ENCODE measurements at places on chromosomes 16 and 17.

- no peak for DNase-seq
Observed at GRCh38 chr16:74451951-74452758, 30.9 kb upstream of the CLEC18B start.

DNA sequence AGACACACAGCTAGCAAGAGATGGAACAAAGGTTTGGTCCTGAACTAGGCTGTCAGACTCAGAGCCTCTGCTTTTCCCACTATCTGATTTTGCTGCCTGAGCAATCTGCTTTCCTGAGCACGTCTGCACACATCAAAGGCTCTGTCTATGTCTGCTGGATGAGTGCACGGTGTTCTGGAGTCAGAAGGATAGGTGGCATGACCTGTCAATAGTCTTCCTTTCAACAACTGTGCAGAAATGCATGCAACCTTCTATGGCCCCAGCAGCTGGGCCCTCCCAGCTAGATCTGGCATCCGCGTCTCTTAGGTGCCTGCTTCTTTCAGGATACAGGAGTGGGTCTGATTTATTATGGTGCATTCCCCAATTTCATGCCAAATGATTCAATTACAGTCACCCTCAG is 138.3 kb downstream of the UTP18 start:
- no peak for DNase-seq

GRCh38 chr17:21202512-21202911 is 11.4 kb downstream of the TMEM11 start:
- DNase-seq, result no peak

GRCh38 chr17:21162394-21162775 is 35.6 kb downstream of the DHRS7B start:
- DNase-seq, result no peak

DNA sequence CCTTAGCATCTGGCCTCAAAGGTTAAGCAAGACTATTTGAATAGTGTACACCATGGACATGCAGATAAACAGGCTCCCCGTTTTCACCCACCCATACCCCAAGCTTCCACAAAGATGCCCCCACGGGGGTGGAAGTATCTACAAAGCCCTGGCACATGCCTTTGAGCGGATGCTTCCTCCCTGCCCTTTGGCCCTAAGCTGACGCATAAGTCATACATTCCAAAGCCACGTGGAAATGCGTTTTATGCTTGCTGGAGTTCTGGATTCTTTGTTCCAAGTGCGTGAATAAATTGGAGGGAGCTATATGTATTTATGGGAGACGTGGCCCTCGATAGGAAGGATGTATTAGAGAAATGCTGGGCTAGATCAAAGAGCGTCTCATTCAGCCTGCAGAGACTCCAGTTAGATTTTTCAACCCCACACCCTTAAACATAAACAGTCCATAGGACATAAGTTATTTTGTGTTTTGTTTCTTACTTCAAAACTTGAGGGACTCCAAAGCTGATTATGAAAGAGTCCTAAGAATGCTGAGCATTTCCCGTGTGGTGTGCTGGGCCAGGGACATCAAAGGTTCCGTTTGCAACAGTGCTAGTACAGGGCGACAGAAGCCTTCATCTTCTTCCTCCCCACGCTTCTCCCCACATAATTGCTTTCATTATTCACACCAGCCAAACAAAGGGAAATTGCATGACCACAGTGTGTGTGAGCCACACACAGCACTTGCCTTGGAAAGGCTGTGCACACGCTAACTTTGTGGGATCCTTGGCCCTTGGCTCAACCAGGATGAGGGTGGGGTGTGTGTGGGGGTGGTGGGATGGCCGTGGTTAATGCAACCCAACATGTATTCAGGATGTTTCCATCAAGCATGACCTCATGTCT is 73.6 kb downstream of the WIPI1 start:
- peak; percentile 40 for DNase-seq

- no peak for DNase-seq
Observed at GRCh38 chr17:54172096-54172984, 349.6 kb downstream of the KIF2B start.

- DNase-seq, result no peak
Observed at GRCh38 chr16:86101897-86102157, 202.9 kb downstream of the IRF8 start.

GRCh38 chr17:68646626-68647526 is 45.7 kb upstream of the FAM20A start:
- DNase-seq, result no peak

GRCh38 chr17:62670202-62670821 is 42.8 kb downstream of the MRC2 start:
- DNase-seq, result no peak

DNA sequence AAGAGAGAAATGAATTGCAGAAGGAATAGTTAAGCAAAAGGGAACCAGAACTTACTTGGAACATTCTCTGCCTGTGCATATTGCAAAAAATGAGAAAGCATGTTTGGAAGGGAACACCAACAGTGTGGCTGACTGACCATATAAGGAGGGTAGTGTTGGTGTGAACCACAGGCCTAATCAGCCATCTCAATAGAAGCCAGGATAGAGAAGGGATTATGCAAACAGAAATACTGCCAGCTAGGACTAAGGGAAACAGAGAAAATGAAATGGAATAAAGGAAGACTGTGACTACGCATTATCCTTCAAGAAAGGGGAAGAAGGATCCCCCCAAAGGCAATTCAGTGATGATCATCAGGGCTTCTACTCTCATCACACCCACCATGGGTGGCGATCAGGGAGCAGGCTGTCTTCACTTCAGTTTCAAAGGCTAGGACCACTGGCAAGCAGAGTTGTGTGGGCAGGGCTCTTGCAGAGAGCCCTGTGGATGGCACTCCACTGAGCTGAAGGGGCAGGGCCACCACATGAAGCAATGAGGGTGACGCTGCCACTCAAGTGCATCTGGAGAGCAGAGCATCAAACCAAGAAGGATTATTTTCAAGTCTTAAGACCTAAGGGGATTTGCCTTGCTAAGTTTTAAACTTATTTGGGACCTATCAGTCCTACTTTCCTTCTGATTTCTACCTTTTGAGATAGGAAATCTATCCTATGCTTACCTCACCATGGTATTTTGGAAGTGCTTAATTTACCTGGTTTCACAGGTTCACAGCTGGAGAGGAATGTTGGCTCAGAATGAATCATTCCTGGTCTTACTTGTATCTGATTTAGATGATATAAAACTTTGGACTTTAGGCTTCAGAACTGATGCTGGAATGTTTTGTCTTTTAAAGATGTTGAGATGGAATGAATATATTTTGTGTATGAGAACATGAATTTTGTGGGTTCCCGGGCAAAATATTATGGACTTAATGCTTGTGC is 140.5 kb downstream of the SSH2 start:
- no peak for DNase-seq

DNA sequence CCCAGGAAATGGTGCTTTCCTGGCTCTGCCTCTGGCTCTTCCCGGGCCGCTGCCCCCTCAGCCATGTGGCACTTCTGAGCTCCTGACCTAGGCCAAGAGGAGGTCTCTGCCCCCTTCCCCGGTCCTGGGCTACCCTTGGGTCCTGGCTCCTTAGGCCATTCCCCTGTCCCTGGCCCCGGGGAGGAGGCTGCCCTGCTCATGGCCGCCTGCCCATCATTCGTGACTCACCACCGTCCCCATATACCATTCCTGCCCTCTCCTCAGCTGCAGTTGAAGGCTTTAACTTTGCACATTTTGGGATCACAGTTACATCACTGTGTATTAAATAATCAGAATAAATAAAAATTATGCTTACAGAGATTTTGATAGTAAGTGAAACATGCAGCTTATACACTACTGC is 69.0 kb downstream of the GRIN2A start:
- no peak for DNase-seq

DNA sequence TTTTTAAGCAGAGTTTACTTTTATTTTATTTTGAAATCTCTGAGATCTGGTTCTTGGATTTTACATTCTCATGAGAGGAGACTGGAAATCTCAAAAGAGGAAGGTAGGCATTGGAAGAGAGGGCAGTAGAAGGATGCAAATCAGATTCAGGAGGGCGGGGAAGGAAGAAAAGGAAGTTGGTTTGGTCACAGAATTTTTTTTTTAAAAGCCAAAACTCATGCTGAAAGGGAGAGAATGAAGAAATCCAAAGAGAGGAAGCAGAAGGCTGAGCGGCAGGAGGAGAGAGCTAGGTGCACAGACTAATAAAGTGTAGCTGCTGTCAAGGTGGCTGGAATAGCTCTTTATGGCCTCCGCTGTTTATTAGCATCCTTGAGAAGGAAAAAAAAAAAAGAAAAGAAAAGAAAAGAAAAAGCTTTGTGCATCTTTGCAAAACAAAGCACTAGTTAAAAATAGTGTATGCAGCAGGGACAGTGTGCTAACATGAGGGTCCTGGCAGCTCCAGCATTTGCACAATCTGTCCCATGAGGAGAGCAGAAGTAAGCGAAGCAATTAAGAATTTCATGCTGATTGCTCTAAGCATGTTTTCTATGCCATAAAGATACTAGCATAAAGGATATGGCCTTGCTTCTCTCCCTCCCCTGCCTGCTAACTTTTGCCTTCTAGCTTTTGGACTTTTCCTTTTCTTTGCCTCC is 194.2 kb downstream of the ZFHX3 start:
- no peak for DNase-seq

DNA sequence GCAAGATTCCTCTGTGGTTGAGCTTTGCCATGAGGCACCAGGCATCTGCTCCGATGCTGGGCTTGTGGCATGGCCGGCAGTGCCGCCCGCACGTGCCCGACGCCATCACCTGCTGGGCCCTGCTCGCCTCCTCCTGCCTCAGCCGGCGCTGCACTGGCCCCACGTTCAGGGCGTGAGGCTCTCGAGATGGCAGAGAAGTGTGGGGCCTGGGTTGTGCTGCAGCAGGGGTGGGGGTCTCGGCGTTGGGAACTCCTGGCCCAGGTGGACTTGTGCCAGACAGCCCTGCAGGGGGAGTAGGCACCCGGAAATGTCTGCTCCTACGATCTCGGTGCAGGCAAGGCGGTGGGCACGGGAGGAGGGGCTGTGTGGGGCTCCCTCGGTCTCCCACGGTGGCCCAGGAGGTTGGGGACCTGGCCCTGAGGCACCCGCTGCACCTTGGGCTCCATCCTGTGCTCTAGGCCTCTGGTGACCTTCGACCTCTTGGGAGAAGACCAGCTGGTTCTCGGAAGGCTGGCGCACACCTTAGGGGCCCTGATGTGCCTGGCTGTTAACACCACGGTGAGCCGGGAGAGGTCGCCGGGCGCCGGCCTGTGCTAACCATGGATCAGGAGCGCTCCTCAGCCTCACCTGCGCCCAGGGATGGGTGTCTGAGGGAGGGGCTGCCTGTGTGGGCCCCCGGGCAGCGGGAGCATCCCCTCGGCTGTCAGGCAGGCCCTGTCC is 13.5 kb downstream of the TELO2 start:
- DNase-seq, result no peak

Measured in fibroblast of the conjunctiva (primary cell).